WTC11 (cell line): ENCODE measurements at places on chromosomes 7 and 10.

GRCh38 chr10:61175316-61175715 lies 231.3 kb upstream of the RHOBTB1 start:
- no peak for DNase-seq

DNA sequence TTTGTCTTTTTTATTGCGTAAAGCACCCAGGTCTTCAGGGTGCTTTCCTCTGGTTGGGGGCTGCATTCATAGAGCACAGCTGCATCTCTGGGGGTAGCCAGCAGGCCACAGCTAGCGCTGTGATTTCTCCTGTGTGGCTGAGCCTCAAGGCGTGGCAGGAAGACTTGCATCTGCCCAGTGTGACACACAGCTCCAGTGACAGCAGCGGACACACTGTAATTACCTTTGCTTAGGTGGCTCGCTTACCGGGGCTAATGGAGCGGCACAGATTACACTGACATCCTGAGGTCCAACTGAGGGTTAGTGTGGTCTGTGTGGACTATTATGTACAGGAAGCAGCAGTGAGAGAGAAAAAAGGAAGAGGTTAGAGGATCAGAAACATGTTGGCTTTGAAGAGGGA lies 27.1 kb downstream of the ABCB4 start:
- no peak for DNase-seq

DNA sequence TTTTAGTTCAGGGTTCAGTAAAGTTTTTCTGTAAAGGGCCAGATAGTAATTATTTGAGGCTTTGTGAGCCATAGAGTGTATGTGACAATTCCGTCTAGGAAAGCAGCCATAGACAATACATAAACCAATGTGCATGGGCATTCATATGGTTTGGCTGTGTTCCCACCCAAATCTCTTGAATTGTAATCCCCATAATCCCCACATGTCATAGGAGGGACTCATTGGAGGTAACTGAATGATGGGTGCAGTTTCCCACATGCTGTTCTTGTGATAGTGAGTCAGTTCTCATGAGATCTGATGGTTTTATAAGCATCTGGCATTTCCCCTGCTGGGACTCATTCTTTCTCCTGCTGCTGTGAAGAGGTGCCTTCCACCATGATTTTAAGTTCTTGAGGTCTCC lies 29.9 kb downstream of the SEC61G start:
- DNase-seq: no peak

DNA sequence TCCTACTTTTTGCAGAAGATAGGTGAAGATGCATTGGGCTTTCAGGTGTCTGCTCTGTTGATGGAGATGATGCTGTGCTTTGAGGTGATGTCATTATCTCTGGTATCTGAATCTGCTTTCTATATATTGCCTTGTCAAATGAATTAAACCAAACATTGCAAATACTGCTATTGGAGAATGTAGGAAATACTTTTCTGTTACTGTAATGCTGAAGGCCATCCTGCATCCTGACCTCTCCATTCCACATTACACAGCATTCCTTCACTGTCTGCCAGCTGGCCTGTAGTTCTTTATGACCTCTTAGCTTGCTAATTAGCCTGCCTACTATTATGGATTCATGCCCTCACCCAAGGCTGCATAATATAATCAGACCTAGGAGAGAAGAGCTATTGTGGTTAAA lies 73.2 kb downstream of the VCL start:
- no peak for DNase-seq

DNA sequence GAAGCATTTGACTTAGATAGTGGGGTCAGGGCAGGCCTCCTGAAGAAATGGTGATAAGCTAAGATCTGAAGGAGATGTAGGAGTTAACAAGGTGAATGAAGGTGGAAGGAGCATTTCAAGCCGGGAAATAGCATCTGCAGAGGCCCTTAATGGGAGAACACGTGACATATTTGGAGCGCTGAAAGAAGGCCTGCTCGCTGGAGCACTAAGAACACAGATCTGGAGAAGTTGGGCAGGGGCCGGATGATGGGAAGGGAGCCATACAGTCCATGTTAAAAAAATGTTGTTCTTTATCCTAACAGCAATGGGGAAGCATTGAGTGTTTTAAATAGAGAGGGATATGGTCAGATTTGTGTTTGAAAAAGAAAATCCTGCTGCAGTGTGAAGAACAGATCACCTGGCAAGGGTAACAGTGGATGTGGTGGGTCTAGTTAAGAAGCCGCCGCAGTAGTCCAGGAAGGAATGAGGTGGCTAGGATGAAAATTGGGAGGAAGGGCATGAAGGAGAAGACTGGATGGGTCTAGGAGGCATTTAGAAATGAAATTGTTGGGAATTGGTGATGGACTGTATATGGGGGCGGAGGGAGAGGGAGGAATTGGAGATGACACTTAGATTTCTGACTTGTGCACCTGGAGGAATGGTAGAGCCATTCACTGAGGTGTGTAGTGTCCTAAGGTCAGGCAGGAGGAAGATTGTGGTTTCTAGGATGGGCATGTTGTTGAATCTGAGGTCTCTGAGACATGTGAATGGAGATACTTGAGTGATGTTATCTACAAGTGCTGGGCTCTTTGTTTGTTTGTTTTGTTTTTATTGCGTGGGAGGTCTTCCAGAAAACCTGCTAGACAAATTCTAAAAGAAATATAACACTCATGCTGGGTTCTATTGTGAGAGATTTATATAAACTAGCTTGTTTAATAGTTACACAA lies 58.4 kb downstream of the MET start:
- DNase-seq: no peak

- DNase-seq: no peak
Observed at GRCh38 chr10:123146894-123147634, 872 bp upstream of the HMX2 start.

GRCh38 chr10:66931340-66931948 lies 5.6 kb downstream of the LRRTM3 start:
- DNase-seq: no peak
